ENCODE measurements at places on chromosomes 3 and 15.

DNA sequence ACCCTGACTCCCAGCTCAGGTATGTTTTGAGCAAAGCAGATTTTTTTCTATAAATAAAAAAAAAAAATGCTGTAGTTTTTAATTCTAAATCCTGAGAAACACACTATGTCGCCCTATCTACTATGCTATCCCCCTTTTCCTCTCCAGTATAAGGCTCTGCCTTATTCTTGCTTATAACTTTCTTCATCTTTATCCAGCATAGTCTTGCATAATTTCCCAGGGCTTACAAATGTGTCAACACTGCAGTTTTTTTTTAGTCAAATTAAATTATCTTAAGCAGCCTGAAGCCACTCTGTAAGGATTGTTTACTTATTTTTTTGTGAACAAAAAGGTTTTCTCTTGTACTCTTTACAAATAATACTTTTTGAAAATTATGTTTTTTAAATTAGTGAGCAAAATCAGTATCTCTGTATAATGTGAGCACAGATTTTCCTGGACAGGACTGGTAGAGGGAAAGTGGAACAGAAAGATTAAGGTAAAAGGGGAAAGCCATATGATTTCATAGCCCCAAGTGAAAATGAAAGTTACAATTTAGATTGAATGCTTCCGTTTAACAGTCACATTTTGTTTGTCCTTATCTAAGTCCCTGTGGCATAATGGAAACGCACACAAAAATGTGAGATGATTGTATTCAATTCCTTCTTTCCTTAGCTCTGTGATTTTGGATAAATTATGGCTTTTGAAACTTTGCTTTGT is 5.6 kb upstream of the PYDC2 start:
- DNase-seq = no peak

- no peak for DNase-seq
These were observed 446.7 kb upstream of the GBE1 start for GRCh38 chr3:82208002-82208710.

DNA sequence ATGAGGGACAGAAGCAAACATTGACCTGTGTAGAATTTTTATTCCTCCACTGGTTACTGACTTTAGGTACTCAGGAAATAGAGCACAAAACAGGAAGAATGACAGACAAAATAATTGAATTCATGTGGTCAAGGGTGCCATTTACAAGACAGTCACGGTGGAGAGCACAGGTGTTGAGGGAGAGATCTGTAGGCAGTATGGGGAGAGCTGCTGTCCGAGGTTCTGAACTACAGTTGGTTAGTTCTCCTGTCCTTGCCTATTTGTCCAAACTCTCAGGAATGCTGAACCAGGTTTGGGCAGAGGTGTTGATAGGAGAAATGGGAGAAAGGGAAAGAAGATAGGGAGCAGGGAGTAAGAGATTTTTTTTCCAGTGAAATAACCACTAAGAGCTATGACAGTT is 178.5 kb upstream of the ZBTB20 start:
- DNase-seq = no peak

GRCh38 chr3:170090601-170090981 is 52.8 kb downstream of the GPR160 start:
- DNase-seq = no peak

- no peak for DNase-seq
These were observed 425 bp upstream of the FYTTD1 start for GRCh38 chr3:197749315-197749600.

GRCh38 chr3:158846803-158847451 is 45.1 kb downstream of the MFSD1 start:
- no peak for DNase-seq

GRCh38 chr3:141370065-141370533 is 1.8 kb downstream of the ZBTB38 start:
- DNase-seq = peak; percentile 74

DNA sequence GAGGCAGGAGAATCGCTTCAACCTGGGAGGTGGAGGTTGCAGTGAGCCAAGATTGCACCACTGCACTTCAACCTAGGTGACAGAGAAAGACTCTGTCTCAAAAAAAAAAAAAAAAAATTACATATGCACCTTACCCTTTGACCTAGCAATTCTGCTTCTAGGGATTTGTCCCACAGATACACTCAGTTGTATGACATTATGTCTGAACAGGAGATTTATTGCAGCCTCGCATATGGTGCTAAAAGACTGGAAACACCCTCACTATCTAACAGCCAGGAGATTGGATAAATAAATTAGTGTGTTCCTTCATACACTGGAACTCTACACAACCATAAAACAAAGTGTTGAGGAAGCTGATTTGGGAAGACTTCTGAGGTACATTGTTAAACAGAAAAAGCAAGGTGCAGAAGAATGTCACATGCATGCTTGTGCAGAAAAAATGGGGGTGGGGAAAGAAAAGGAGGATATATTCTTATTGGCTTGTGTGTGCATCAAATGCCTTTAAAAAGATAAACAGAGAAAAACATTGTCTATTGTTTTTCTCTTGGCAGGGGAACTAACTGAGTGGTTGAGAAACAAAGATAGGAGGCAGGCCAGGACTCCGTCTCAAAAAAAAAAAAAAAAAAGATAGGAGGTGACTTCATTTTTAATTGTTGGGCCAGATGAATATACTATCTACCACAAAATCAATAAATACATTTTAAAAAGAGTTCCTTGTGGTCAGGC is 30.9 kb downstream of the PPCDC start:
- DNase-seq = no peak

DNA sequence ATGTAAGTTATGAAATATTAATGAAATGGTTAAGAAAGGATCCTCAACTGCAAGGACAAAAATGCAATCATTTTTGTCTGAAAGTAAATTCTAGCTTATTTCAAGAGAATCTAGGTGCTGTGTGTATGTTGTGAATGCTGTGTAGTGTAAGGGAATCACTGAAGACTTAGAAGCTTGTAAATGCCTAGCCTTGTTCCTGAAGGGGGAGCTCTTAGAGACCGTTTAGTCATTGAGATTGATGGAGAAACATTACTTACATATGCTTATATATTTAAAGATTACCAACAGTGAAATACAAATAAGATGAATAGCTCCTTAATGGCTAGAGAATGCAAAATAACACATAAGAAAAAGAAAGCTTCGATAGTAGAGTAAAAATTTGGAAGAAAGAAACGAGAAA is 67.9 kb downstream of the CNTN4 start:
- DNase-seq = no peak
